ENCODE measurements at places on chromosomes 2 and 18. TPM values are rescaled to one million over a fixed set of nuclear protein-coding genes. Genes with fewer than 3 reads are reported as not detected.

Gene IL1R1
- total RNA-seq = 0.46 TPM

Gene WNT10A
- total RNA-seq = 0.46 TPM

Gene ZNF2
- total RNA-seq = 8.8 TPM

Gene TUBA3E
- not detected for total RNA-seq

Gene SULT1C2
- total RNA-seq = 0.23 TPM

Gene ASB18
- total RNA-seq = 1.6 TPM

Gene NPAS2
- 10.6 TPM for total RNA-seq

Gene THSD7B
- total RNA-seq = 12.2 TPM

Gene OTOS
- total RNA-seq = not detected

Gene KIF3C
- 133 TPM for total RNA-seq

Gene CHRND
- total RNA-seq = 0.23 TPM

Gene CYS1
- total RNA-seq = 1.2 TPM

Gene RGPD4
- 0.23 TPM for total RNA-seq

Gene CCDC74A
- total RNA-seq = 10.4 TPM

Gene MFSD2B
- total RNA-seq = 0.92 TPM

Gene ARHGAP15
- 3.2 TPM for total RNA-seq

Gene SOCS6
- 48.2 TPM for total RNA-seq

Gene RASGRP3
- total RNA-seq = 14.1 TPM

Gene KCNE4
- 2.5 TPM for total RNA-seq
